Foreskin keratinocyte (primary cell): ENCODE measurements at places on chromosomes 11 and 22. TPM values are rescaled to one million over a fixed set of nuclear protein-coding genes. Genes with fewer than 3 reads are reported as not detected.

DNA sequence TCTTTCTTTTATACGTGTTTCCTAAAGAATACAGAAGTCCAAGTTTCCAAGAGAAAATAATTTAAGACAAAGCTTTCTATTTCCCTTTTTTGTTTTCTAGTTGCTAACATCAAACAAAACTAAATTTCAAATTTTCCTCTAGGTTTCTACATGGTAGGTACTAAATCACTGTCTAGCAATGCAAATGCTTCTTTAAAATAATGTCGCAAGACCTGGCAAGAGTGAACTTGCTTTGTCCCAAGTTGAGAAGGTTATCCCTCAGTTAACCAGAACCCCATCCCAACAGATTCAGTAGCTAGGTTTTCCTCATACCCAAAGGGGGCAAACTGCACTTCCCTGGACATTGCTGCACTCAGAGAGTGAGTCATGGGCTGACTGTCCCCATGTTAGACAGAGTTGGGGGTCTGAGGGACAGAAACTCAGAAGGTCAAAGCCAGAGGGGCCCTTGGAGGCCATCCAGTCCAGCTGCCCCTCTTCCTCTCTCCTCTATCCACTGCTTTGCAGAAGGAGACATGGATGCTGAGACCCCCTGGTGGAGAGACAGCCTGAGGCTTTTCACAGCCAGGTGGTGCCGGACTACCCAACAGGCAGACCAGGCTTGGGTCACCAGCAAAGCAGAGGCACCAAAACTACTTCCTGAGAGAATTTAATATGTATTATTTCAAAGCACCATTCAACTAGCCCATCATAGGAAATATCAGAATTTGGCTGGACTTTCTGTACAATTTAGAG lies 23.1 kb downstream of the OR2AT4 start:
- no peak for DNase-seq

DNA sequence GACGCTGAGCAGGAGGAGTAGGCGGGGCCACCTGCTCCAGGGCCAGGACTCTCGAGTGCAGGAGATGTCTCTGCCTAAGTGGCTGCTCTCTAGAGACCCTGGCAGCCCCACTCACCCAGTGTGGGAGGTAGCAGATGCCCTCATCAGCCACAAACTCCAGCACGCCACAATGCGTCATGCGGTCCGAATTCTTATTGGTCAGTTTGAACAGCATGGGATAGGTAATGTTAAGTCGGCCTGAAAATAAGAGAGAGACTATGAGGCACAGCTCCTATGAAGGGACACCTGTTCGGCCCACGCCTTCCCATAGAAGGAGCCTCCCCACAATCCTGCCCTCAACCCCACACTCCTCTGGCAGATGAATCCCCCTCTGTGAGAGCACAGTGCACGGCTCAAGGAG lies 7.4 kb downstream of the UFD1 start:
- no peak for DNase-seq

- DNase-seq, result no peak
These were observed 1167.6 kb downstream of the JRKL start for GRCh38 chr11:97557399-97557798.

DNA sequence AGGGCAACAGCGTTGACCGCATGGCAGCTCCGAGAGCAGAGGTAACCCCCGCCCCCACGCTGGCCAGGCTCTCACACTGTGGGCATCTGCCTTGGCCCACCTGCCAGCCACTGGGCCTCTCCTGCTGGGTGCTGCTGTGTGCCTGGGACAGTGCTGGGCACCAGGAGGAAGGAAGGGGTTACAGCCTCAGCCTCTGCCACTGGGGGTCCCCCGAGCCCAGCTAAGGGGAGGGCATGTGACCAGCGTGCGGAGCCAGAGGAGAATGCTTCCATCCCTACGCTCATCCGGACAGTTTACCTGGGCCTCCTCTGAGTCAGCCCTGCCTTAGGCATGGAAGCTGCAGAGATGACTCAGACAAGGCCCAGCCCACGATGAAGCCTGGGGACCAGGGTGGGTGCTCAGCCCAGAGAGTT lies 10.9 kb downstream of the NCF4 start:
- DNase-seq, result peak; percentile 49

- DNase-seq, result no peak
These were observed 137.3 kb upstream of the SORL1-AS1 start for GRCh38 chr11:121589946-121590537.

DNA sequence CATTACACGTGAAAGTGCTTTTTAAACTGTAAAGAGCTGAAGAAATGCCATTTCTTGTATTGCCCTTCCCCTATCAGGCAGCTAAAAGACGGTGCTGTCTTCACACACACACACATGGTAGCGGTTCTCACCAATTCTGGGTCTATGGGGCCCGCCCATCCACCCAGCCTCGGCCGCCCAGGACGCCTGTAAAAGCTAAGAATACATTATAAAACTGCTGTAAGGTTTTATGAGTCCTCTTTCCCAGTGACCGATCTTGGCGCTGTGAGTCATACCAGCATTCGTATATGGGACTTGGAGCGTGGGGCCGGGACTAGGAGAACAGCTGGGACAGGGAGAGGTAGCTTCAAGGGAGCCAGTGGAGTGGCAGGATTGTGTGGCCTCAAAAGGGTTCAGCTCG lies 149.7 kb upstream of the CADM1 start:
- DNase-seq, result no peak

GRCh38 chr22:17733466-17733865 lies 40.8 kb downstream of the BID start:
- DNase-seq, result no peak

Gene JAML
- polyA plus RNA-seq, result not detected in 2 replicates

Gene MOGAT2
- not detected in 2 replicates for polyA plus RNA-seq

Gene GRAMD4
- 5.5 and 5.9 TPM in 2 replicates for polyA plus RNA-seq

Gene ABTB2
- polyA plus RNA-seq, result 0.49 and 0.56 TPM in 2 replicates

Gene IL17REL
- not detected in 2 replicates for polyA plus RNA-seq

Gene RTN4R
- polyA plus RNA-seq, result 23.3 and 26.6 TPM in 2 replicates
